ENCODE measurements at places on chromosomes 2 and 18.

DNA sequence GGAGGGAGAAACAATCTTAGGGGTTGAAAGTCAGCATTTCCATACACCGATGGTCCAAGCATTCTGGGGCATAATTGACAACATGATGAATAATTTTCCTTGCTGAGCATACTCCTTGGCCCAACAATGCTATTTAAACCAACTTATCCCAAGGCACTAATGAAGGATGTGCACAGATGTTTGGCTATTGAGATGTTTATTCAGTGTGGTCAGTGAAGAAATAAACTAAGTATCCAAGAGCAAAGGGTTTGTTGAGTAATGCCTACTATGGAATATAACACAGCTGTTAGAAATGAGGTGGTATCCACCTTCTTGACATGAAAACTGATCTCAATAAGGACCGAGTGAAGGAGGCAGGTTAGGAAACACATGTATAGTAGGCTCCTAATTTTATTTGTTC is 53.9 kb upstream of the RAB6D start:
- DNase-seq = no peak

GRCh38 chr2:149330127-149331022 is at the start of gene LYPD6:
Gene LYPD6 (plus strand): TSS chr2:149330587. CDS start chr2:149437709, 107,122 bp downstream.
- peak; percentile 27 for DNase-seq

GRCh38 chr2:233813236-233814055 is 35.3 kb downstream of the MROH2A start:
- DNase-seq = no peak

DNA sequence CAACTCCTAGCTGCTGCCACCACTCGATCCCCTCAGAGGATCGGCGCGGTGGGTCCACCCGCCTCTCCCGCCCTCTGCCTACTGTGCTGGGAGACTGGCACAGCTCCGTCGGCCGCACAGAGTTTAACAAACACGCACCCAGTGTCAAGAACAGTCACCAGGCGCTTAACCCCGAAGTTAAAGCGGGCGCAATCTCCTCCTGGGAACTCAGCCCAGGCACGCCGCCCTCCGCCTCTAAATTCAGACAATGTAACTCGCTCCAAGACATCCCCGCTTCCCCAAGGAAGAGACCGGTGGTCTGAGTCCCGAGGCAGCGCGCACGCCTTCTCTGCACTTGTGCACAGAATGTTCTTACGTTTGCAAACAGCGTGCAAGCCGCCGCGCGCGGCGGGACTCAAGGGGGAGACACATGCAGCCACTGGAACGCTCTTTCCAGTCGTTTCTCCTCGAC is 533 bp downstream of the CXCR4 start:
- peak; percentile 56 for DNase-seq

DNA sequence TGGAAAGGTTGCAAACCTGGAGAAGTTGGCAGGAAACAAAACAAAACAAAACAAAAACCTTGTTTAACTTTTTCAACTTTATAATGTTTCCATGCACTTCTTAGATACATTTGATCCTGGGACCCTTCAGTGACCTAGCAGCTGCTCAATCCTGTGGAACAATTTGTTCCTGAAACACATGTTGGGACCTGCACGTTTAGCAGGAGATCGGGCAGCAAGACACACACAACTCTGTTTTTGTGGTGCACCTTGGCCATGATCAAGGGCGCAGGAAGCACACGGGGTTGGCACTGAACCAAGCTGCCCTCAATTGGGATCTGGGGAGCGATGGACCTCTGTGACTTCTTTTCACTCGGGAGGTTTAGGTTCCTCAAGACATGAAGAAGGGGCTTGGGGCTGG is 268.7 kb downstream of the LOXHD1 start:
- no peak for DNase-seq
